ENCODE measurements at places on chromosomes 6 and 20.

GRCh38 chr20:61510778-61511330, 258.8 kb downstream of the CDH4 start:
- DNase-seq: no peak

DNA sequence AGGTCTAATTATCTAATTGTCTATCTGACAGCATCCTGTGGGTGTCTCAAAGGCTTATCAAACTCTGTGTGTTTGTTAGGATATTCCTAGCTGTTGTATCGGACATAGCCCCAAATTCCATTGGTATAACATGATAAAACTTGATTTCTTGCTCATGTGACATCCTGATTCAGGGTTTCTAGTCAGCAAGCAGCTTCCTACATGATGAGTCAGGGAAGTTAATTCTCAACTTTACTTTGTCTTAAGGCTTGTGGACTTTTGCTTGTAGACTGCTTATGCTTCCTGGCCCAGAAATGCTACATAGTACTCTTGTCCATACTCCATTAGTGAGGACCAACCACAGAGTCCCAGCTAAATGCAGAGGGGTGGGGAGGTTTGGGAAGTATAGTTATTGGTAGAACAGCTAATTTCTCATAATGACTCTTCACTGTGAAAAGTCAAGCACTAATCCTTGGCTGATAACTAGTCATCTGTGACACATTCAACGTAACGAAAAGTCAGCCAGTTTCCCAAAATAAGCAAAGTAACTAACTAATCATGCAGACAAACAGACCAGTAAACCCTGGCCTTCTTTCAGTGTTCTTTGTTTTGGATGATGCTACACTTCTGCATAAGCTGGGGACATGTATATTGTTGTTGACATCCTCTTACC, 25.8 kb downstream of the NKAIN2 start:
- DNase-seq: no peak

GRCh38 chr6:128696691-128697689, 176.6 kb upstream of the PTPRK start:
- DNase-seq: no peak

DNA sequence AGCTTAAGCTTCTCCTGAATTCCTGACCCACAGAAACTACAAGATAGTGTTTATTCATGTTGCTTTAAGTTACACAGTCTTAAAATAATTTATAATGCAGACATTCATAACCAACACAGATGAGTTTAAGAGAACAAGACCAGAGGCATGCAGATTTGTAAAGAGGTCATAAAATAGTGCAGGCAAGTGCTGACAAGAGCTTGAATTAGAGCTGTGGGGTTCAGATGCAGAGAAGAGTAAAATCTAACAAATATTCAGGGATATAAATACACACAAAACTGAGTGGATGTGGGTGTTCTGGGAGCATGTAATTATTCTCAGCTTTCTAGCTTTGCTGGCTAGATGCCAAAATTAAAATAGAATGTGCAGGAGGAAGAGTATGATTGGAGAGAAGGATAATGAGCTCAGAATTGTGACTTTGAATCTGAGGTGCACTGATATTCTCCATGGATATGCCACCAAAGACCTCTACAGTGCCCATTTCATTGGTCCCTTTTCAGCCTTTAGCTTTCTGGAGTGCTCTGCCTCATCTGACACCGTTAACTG, 291.9 kb upstream of the SGK1 start:
- DNase-seq: no peak

DNA sequence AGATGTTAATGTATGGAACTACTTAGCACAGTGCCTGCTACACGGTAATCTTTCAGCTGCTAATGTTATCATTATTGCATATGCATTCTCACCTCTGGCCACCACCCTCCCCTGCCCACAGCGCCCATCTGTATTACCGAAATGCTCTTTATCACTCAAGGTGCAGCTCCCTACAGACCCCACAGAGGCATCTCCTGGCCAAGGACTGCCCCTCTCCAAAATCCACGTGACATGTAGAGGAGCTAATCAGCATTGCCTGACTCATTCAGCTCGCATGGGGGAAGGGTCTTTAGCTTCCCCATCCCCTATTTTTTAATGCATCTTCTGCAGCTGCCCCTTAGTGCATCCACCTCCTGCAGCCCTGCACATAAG, 41.8 kb downstream of the SLC22A23 start:
- peak; percentile 69 for DNase-seq

- DNase-seq: no peak
Observed at GRCh38 chr6:119626884-119627619, 277.5 kb upstream of the MAN1A1 start.

DNA sequence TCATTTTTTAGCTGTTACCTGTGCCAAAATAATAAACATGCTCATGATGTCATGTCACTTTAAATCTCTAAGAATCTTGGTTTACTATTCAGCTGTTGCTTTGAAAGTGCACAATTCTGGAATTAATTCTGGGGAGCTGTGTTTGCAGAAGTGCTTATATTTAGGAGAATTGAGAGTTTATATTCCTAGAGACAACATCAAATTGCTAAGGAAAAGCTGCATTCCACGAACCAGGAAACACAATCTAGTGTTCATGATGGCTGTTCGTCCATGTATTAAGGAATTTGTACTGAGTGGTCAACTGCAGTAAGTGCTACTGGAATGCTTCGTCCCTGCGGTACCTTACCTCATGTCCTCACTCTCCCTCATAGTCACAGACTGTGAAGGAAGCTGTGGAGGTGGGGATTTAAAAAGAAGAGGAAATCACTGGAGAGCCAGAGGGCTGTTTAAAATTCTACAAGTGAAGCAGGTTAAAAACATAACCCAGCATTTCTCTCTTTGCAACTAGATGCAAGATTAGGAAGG, 161.0 kb downstream of the TRMT11 start:
- DNase-seq: no peak

DNA sequence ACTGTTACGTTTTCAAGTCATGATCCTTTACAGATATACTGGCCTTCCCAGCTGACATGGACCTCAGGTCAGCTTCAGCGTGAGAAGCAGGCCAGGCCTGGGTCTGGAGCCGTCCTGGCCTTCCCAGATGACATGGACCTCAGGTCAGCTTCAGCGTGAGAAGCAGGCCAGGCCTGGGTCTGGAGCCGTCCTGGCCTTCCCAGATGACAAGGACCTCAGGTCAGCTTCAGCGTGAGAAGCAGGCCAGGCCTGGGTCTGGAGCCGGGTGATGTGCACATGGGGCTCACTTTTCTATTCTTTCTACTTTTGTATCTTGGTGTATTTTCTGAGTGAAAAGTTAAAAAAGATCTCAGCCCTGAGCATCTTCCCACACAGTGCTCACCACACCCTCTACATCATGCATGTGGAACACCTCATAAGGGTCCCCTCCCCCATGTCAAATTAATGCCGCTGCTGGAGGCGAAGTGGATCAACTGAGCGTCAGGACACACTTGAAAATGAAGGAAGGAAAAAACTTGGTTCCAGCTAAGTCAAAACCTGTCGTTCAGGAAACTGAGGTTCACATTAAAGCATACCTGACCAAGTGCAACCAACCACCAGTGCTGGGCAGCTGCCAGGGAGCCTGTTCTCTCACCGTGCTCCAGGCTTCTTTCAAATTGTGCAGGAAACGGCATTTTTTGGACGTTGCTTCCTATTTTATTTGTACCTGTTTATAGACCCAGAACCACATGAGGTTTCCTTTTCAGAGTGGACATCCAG, 32.2 kb downstream of the KIF25 start:
- DNase-seq: no peak

DNA sequence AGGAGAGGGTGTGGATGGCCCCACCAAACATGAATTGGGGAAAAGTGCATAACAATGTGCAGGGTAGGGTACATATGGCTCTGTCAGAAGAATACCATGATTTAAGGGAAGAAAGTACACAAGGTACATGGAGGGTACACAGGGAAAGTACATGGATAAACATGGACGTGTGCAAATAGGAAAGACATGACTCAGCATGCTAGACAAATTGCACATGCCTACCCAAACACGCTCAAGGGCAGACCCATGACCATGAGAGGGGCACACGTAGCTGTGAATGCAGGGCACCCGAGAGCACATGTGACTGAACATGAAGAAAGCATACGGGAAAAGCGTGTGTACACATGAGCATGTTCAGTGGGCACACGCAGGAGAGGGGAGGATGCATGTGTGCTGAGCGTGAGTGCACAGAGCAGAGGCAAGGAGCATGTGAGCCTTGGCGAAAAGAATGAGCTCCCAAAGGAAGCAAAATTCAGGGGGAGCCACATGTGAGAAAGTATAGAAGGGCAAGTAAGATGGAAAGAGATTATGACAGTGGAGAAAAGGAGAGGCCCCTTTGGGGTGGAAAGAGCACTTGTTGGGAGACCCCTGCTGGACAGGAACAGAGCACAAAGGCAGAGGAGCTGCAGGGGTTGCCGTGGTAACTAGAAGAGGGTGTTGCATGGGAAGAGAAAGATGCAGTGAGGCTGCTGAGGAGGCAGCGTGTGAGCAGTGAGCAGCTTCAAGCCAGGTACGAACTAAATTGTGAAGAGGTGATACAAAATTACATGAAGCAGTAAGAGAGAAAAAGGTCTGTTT, 17.8 kb downstream of the OR2H2 start:
- peak; percentile 82 for DNase-seq

DNA sequence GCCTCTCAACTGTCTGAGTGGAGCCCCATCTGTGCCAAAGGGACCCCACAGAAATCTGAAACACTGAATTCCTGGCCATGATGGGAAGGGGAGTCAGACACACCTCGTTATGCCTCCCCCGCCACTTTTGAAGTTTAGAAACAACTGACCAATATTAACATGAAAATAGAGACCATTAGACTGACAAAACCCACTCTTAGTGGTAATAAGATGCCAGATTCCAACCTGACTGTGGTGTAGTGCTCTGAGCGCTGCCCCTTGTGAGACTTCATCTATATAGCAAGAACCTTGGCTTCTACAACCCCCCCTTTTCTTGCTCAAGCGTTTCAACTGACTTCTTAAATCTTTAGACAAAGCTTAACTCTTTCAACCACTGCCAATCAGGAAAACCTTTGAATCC, 46.1 kb upstream of the UNC93A start:
- DNase-seq: peak; percentile 63

- DNase-seq: no peak
Observed at GRCh38 chr6:6218759-6219085, 101.7 kb downstream of the F13A1 start.

- DNase-seq: no peak
Observed at GRCh38 chr6:75171986-75172385, 33.9 kb downstream of the COL12A1 start.

- DNase-seq: no peak
Observed at GRCh38 chr6:18492972-18493371, 105.8 kb downstream of the RNF144B start.

GRCh38 chr6:11650711-11651110, 113.2 kb downstream of the TMEM170B start:
- DNase-seq: no peak

GRCh38 chr20:33401921-33402369, 626 bp upstream of the CDK5RAP1 start:
- DNase-seq: no peak

DNA sequence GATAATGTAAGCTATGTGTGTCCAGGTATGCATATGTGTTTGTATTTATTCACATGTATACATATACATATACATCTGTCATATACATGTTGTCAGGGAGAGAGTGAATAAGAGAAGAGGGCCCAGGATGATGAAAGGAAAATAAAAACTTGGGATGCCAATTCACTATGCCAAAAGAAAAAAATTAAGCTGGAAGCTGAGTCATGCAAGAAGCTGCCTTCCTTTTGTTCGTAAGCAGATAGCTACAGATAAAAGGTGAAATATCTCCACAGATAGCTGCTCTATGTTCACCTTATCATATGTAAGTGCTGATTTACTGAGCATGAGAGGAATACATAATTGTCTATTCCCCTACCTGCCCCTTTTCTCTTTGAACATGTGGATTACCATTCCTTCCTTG, 579.9 kb downstream of the EPM2A start:
- DNase-seq: no peak

GRCh38 chr20:63381781-63382431, 20.8 kb upstream of the CHRNA4 start:
- DNase-seq: peak; percentile 99

Measured in H7 (cell line).